PC-3 (cell line): ENCODE measurements at places on chromosomes 1 and 21. TPM values are rescaled to one million over a fixed set of nuclear protein-coding genes. Genes with fewer than 3 reads are reported as not detected.

- DNase-seq: no peak
- no peak overlapping the region for H3K4me3 ChIP-seq
- no peaks in the 10 kb centered on the region for H3K27me3 ChIP-seq
- H3K36me3 ChIP-seq: no peaks in the 10 kb centered on the region
- no peak overlapping the region for H3K27ac ChIP-seq
These were observed 144.6 kb downstream of the MAGI3 start for GRCh38 chr1:113534875-113535274.

- H3K27ac ChIP-seq: peak overlapping the region; percentile 63
- H3K4me3 ChIP-seq: no peak overlapping the region
- peaks cover 24% of the 10 kb centered on the region for H3K4me1 ChIP-seq
- no peaks in the 10 kb centered on the region for H3K27me3 ChIP-seq
- H3K36me3 ChIP-seq: no peaks in the 10 kb centered on the region
- peak; percentile 31 for DNase-seq
These were observed 82.5 kb upstream of the ZNF648 start for GRCh38 chr1:182143825-182144645.

DNA sequence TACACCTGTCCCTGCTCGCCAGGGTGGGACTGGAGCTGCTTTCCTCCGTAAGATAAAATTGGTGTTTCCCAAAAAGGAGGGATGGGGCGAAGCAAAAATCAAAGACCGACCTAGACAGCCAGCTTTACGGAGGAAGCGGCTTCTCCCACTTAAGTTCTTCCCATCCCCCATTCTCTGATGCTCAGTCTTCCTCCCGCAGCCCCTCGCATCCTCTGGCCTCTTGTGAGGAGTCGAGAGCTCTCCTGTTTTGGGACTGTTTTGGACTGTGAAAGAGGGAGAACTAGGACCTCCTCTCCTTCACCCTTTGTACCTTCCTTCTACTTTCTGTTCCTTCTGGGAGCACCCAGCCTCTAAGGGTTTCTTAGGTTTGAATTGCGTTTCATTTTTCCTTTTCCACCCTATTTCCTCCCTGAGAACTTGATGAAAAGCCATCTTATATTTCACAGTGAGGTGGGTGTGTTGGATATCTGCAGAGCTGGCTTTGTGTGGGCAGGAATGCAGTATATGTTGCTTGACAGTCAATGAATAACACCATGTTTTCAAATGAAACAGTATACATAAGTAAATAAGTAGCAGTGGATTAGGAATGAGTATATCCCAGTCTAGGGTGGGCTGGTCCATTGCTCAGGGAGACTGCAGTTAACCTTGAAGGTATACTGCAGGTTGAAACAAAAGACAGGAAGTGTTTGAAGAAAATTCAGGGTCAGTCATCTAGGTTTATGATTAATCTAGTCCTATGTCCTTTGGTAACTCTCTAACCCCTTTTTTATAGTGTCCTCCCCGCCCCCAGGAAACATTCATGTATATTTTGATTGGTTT lies 848 bp downstream of the CTTNBP2NL start:
- peak; percentile 42 for DNase-seq
- H3K36me3 ChIP-seq: no peaks in the 10 kb centered on the region
- no peak overlapping the region for H3K27ac ChIP-seq
- peaks cover 38% of the 10 kb centered on the region for H3K4me1 ChIP-seq

DNA sequence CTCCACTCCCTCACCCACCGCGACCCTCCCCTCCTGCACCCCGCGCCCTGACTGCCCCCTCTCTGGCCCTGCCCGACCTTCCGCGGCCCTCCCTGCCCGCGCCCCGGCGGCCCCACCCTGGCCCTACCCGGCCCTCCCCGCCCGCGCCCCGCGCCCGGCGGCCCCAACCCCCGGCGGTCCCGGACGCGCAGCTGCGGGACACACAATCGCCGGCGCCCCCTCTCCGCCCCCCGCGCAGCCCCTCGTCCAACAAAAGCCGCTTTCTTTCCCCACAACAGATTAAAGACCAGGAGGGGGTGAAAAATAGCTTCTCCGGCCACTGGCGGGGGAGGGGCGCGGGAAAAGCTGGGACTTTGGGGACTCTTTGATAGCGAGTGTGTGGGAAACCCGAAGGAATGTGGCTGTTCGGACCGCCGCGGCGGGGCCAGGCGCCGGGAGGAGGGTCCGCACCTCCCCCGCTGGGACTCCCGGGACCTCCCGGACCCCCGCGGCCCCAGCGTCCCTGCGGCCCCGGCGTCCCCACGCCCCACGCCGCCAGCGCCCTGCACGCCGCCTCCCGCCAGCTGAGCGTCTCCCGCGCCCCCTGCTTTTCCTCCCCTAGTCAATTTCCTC lies 8.8 kb upstream of the ID3 start:
- no peak overlapping the region for H3K27ac ChIP-seq

REN gene
- total RNA-seq: 2.7 and 3.1 TPM in 2 replicates
